ENCODE measurements at places on chromosomes 3 and 15.

DNA sequence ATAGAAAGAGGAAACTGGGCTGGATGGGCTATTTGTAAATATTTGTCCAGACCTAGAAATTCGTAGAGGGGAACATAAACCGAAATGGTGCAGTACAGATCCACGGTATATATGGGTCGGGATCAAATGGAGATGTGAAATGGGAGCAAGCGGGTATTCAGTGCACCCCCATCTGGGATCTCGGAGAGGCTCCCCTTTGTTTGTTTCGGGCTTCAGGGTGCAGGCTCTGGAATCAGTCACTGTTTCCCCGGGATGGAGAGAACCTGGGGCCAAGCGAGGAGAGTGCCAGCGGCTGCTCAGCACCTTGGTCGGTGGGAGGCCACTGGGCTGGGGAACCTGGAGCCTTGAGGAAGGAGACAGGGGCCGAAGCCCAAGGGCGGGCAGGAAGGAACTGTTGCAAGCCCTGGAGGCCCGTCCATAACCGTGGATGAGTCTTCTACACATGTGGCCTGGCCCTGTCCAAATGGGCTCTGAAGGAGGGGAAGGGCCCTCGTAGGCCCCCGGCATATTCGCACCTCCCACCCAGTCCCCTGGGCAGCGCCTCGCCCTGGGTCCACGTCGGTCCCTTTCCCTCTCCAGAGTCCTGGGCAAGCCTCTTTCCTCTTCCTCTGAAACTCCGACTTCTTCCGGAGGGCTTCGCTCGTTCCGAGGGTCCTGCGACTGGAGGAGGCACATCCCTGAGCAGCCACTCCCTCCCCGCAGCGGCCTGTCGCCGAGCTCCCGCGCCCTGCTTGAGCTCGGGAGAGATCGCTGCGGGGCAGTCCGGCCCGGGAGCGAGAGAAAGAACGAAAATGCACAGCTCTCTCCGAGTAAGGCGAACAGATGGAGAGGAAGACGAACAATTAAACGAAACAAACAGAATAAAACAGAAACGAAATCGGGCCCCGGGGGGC is 3.0 kb downstream of the ISL2 start:
- DNase-seq = no peak

DNA sequence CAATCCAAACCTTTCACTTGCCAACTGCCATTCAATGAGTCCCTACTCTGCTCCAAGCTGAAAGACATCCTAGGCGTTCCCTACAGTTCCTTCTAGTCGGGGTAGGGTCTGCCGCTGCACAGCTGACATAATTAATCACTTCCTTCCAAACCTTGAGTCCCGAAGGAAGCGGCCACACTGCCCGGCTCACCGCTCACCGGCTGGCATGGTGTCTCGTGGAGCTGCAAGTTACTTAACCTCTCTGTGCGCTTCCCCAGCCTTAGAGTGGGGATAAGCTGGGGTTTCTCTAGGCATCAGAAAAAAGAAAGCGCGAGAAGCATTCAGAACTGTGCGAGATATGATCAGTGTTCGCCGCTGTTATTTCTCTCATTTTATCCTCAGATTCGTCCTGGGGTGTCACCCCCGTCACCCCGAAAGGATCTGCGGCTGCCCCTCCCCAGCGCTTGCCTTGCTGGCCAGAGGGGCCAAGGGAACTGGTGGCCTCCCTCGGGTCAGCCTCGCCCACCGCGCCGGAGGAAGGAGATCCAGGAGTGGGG is 748 bp downstream of the MRPS25 start:
- DNase-seq = no peak

DNA sequence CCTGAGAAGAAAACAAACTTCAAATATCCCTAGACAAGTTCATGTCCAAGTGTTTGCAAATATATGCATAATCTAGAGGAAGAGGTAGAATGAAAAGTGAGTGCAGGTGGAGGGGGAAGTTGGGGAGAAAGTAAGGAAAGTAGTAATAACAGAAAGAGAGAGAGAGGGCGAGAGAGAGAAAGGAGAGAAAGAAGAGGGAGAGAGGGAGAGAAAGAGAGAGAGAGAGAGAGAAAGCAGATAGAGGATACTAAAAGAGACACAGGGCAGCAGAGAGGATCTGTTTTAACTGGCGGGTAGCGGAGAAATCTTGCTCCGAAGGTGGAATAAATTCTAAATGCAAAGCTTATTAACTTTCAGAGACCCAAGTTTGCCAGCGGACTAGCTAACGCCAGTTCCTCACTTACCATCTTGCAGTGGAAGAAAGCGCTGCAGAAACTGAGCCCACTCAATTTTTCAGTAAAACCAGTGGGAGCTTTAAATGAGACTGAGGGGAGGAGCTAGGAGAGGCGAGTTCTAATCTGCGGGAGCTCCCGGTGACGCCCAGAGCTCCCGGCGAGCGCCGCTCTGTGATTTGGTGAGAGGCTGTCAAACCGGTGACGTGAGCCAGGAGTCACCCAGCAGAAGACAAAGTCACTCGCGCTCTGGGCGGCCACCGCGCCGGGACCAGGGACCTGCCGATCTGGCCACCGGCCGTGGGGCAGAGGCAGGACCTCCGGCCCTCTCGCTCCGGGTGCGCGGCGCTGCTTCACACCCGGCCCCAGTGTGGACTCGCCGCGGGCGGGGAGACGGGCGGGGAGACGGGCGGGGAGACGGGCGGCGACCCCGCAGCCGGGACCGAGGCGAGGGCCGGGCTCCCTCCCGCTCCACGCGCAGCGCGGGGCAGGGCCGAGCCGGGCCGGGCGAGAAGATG is at the start of gene GMNC:
Gene GMNC, minus strand, starts transcription at position 486 of the 910 bp plus-strand sequence. Its CDS starts 79 bp downstream, at position 407.
- DNase-seq = no peak

DNA sequence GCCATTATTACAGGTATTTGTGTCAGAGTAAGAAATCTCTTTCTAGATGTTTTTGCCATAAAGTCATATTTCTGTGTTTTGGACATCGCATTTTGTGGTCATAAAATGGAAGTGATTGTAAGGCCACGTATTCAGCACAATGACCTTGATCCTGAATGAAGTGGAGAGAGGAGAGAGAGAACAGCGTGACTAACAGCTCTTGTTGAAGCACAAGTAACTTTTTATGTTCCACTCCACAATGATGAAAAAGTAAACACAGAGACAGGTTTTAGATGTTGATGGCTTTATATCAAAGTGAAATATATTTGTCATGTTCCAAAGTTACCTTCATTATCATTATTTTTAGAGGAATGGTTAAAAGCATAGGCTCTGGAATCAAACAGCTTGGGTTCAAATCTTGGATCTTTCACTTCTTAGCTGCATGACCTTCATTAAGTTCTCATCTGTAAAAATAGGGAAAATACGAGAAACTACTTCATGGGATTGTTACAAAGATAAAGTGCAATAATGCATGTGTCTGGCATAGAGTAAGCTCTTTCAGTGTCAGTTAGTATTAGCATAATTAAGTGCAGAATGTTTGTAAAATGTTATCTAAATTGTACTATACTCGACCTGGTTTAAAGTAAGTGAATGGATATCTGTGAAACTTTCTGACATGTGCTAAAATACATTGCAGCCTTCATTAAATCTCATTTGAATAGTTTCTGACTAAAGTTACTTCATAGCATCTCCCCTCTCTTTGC is 341.5 kb upstream of the DNAJC19 start:
- DNase-seq = no peak

- DNase-seq = no peak
Measured at GRCh38 chr3:16606398-16606797, 1.2 kb upstream of the DAZL start.

DNA sequence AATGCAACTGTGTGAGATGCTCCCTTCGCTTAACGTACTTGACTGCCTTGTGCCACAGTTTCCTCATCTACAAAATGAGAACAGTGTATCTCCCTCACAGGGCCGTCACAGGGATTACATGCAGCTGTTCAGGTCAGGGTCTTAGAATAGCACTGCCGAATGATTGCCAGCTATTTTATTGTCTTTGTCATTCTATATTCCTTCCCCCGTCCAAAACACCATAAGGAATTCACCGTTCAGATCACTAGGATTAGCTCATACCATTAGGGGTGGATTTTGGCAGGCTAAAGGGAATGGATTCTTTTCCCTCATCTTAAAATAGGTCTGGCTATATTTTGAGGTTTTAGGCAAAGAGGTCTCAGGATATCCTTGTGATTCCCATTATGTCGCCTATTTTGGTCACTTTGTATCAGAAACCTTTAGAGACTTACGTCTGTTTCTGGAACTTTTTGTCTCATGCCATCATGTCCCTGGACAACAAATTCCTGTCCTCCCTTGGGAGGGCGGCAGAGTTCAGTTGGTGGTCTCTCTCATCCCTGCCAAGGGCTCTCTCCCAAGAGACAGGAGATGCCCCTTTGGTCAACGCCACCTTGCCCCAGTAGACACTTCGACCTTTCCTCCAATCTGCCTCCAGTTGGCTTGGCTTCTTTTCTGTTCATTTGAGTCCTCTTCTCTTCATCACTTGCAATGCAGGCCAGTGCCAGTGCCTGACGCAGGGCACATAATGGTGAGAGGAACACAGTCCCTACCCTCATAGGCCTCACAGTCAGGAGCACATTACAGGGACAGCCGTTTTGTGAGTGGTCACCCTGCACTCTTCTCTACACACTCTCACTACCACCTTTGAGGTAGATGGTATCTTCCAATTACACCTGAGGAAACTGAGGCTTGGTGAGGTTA is 171.6 kb upstream of the BHLHE40 start:
- DNase-seq = no peak

GRCh38 chr3:129245141-129245540 is 4.3 kb upstream of the COPG1 start:
- DNase-seq = no peak

GRCh38 chr3:16464511-16465148 is 48.9 kb downstream of the RFTN1 start:
- no peak for DNase-seq

DNA sequence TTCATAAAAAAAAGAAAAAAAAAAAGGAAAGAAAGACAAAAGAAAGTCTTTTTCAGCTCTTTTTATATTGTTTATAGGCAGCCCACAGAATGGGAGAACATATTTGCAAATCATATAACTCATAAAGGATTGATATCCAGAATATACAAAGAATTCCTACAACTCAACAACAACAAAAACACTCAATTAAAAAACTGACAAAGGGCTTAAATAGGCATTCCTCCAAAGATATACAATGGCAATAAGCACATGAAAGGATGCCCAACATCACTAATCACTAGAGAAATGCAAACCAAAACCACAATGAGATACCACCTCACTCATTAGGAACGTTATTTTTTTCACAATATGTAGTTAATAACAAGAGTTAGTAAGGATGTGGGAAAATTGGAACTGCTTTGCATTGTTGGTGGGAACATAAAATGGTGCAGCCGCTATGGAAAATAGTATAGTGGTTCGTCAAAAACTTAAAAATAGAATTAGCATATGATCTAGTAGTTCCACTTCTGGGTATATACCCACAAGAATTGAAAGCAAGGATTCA is 54.2 kb upstream of the CMTM8 start:
- no peak for DNase-seq

GRCh38 chr3:155007729-155008128 is 72.4 kb upstream of the MME start:
- DNase-seq = no peak

GRCh38 chr15:63244399-63244798 is 33.0 kb upstream of the APH1B start:
- DNase-seq = no peak

DNA sequence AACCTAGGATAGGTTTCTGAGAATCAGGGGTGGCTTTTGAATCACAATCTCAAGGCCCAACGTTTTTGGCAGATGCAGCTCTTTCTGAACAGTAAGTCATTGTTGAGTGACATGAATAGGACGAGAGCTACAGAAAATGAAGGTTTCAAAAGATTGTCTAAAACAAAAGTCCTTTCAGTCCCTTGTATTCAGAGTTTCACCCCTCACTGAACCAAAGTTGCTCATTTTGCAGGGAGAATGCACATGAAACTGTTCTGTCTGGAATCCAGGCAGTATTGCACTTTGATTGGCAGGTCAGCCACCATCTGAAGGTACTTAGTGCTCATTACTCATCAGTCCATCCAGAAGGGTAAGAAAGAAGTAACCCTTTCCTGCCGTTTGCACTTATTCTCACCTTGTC is 24.1 kb upstream of the RASGRP1 start:
- DNase-seq = no peak

GRCh38 chr15:41661518-41662225 is 1.5 kb downstream of the MGA start:
- DNase-seq = peak; percentile 49

DNA sequence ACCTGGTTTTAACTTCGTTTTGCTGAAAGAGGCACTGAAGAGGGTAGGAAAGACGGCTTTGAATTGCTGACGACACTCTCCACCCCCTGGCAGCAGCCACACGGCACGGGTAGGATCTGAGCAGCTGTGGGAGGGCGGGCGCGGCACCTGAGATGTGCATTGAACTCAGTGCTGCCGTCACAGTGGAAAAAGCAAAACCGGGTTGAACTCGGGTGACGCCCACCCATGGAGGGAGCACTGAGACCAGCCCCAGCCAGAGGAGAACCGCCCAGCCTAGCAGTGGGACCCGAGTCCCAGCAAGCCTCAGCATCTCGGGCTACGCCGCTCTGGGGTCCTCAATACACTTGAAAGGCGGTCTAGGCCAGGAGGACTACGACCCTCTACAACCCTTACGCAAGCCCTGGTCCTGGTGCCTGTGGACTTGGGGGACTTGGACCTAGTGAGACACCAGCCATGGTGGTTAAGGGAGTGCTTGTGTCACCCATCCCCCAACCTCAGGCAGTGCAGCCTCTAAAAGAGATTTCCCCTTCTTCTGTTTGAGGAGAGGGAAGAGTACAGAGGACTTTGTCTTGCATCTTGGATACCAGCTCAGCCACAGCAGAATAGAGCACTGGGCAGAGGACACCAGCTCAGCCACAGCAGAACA is 50.0 kb upstream of the RPL35A start:
- no peak for DNase-seq

GRCh38 chr3:59052803-59053411 is 3.1 kb upstream of the CFAP20DC start:
- DNase-seq = no peak

GRCh38 chr3:39104961-39105686 is 2.3 kb downstream of the GORASP1 start:
- no peak for DNase-seq

DNA sequence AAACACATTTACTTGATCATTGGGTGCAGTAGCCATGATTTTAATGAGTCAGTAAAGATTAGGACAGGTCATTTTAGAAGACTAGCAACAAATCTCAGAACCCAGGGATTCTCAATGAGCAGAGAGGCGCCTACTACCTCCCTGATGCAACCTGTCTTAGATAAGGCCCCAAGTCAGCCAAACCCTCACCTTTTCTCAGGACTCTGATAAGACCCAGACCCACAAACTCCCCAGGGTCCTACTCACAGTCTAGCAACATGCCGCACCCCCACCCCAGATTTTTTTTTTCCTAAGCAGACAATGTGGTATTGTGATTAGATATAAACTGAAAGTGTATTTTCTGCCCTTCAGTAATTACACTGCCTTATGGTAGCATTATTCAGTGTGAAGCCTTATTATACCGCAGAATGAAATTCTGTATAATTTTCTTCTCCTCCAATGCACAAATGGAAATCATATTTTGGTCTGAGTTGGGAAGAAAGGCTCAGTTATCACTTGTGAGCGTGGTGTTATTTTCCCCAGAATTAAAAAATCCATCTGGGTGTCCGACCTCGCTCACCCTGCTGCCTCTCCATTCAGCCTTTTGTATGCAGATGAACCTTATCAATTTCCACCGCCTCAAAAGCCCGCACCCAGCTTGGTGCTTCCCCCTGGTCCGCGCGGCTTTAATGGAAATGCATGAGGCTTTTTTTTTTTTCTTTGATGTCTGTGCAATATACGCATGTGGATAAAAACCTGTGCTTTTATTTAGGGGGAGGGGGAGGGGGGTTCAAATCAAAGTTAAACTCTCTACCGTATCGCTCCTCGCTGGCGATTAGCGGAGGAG is 122.0 kb upstream of the SOX14 start:
- no peak for DNase-seq

Measured in stimulated activated CD8-positive, alpha-beta memory T cell treated with anti-CD3 and anti-CD28 coated beads, Interleukin-12 subunit alpha, Interleukin-12 subunit beta, amount 100 ng/mL, for 1 hour (primary cell).